Prostate gland (tissue), 2 donors: ENCODE measurements at places on chromosomes 7 and 10. TPM values are rescaled to one million over a fixed set of nuclear protein-coding genes. Genes with fewer than 3 reads are reported as not detected.

PNLIPRP1 gene
- not detected for total RNA-seq

CPA2 gene
- total RNA-seq, result not detected

EIF5AL1 gene
- 1.5 TPM for total RNA-seq

PAPSS2 gene
- 9.0 TPM for total RNA-seq

ADAM12 gene
- total RNA-seq, result 0.14 TPM

INMT gene
- 132 TPM for total RNA-seq

PLXNA4 gene
- total RNA-seq, result 2.8 TPM

IKZF5 gene
- total RNA-seq, result 15.8 TPM

SLC13A4 gene
- not detected for total RNA-seq

LOXL4 gene
- 7.4 TPM for total RNA-seq

ELFN1 gene
- total RNA-seq, result 2.0 TPM

CRYGN gene
- total RNA-seq, result not detected

HOXA13 gene
- 19.1 TPM for total RNA-seq

SLC26A4 gene
- total RNA-seq, result 3.4 TPM

MAT1A gene
- 3.9 TPM for total RNA-seq

BEND7 gene
- 10.1 TPM for total RNA-seq

UBE2H gene
- total RNA-seq, result 105 TPM

SEPTIN14 gene
- total RNA-seq, result 26.2 TPM

PNLIPRP2 gene
- total RNA-seq, result not detected

CUEDC2 gene
- 70.2 TPM for total RNA-seq

PTF1A gene
- total RNA-seq, result not detected

HNRNPF gene
- 175 TPM for total RNA-seq

RNLS gene
- total RNA-seq, result 21.7 TPM

CLIP2 gene
- total RNA-seq, result 24.1 TPM

SLC29A3 gene
- total RNA-seq, result 12.7 TPM

WDR86 gene
- 3.6 TPM for total RNA-seq

ABCC2 gene
- 0.74 TPM for total RNA-seq

PODXL gene
- 17.7 TPM for total RNA-seq

IFIT1B gene
- total RNA-seq, result not detected

MYH16 gene
- total RNA-seq, result 0.97 TPM

ACADSB gene
- 38.6 TPM for total RNA-seq

FAM149B1 gene
- 15.8 TPM for total RNA-seq

MACC1 gene
- 3.4 TPM for total RNA-seq

STEAP1 gene
- 67.3 TPM for total RNA-seq

USP6NL gene
- 28.4 TPM for total RNA-seq

GAD2 gene
- not detected for total RNA-seq

UPF2 gene
- 31.7 TPM for total RNA-seq

CPVL gene
- total RNA-seq, result 48.3 TPM

PAPOLB gene
- total RNA-seq, result not detected
